ENCODE measurements at places on chromosomes 5 and 9.
A peak's percentile ranks its signal among the peaks of the same experiment; 100 is the strongest.

GRCh38 chr5:157821822-157822622, 36.9 kb downstream of the CLINT1 start:
- no peak for DNase-seq

DNA sequence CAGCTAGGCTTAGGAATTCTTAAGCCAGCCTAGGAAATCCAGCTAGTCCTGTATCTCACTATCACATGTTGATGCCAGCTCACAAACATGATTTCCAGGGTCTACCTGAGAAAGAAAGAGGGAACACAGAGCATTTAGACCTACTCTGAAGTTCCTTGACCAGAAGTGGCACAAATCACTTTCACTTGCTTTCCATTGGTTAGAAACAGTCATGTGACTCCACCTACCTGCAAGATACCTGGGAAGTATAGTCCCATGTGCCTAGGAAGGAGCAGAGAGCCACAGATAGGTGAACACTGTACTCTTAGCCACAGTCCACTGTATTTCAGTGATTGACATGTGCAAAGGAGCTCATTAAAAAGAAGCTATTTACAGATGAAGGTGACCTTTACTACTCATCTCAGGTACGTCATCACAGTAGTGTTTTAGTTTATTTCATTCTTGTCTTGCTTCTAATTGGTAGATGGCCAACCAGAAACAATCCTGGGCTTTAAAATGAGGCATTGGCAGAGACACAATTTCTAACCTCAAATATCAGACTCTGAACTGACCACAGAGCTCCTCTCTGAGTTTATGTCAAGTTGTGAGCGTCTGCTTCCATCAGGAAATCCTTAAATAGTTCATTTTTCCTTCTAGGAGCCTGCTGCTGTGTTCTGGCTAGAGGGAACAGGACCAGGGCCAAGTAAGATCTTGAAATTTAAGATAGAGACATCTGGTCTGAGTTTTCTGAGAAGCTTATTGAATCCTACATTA, 340.7 kb downstream of the TLE4 start:
- no peak for DNase-seq

GRCh38 chr5:41891066-41891707, 13.0 kb upstream of the RIMOC1 start:
- DNase-seq, result no peak

- DNase-seq, result no peak
Measured at GRCh38 chr9:2029666-2030170, 14.6 kb downstream of the SMARCA2 start.

GRCh38 chr9:1337169-1337568, 287.0 kb downstream of the DMRT2 start:
- no peak for DNase-seq

DNA sequence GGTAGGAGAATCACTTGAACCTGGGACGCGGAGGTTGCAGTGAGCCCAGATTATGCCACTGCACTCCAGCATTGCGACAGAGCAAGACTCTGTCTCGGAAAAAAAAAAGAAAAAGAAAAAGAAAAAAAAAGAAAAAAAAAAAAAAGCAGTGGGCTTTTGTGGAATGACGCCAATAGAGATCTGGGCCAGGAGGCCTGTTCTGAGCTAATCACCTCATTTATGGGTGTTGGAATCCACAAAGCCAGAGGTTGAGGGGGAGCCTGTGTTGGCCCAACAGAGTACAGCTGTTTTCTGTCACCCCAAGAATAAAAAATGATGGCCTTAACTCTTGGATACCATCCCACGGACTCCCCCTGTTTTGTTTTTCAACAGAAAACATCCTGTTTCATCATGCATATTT, 18.5 kb downstream of the OSTF1 start:
- no peak for DNase-seq

DNA sequence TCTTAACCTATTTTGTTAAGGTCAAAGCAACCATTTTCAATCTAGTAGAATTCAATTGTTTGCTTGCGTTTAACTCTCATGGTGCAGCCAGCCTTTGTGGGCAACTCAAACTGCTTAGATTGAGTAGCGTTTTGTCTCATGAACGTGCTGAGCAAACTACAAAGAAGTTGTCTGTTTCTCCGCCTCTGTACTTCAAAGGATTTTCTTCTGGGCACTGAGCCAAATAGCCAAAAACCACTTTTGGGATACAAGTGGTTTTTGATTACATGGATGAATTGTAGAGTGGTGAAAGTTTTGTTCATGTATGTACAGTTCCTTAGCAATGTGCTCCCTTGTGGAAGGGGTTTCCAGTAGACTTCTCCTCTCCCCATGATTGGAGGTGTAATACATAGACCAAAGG, 122.9 kb downstream of the CFAP90 start:
- no peak for DNase-seq

DNA sequence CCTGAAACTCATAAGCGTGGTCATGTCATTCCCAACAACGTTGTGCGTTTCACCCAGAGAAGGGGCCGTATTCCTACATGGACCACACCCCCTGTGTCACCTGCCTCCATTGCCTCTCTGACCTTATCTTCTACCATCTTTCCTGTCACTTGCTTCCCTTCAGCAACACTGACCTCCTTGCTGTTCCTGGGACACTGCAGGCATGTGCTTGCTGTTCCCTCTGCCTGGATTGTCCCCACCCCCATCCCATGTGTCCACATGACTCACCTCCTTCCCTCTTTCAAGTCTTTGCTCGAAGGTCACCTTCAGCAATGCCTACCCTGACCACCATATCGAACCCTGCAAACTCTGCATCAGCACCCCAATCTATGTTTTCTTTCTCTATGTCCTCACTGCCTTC, 133.2 kb upstream of the ZNF618 start:
- DNase-seq, result no peak

DNA sequence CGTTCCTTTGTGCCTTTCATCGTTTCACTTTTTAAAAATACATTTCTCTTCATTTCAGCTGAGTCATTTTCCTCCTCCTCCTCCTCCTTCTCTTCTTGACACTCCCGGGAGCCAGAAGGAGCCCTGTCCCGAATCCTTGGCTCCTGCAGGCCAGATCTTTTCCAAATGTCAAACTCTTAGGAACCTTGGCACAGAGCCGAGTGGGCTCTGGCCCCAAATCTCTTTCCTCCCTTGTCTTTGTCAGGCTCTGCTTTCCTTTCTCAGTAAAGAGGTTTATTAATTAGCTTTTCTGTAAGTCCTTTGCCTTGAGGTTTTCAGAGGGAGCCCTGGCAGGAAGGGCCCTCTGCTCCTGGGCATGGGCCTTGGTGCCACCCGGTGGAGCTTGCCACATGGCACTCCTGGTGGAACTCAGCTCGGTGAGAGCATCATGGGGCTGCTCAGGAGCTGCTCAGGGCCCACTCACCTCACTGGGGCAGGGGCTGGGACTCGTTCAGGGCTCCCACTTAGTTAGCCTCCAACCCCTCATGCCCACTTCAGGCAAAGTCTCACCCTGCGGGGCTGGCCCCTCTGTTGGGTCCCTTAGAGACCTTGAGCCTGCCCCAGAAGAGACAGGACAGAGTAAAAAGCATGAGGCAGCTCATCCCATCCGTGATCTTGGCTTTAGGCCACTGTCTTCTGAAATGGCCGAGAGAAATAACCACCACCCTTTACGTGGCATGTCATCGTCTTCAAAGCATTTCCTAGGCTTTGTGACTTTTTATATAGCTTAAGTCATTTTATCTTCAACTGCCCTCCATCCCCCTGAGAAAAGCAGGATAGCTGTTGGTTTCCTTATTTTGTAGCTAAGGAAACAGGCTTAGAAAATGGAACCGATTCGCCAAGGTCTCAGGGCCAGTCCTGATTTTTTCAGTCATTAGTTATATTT, 17.1 kb downstream of the STC2 start:
- no peak for DNase-seq

GRCh38 chr5:133866160-133866902, 102.1 kb downstream of the C5orf15 start:
- peak; percentile 87 for DNase-seq

- no peak for DNase-seq
Measured at GRCh38 chr5:57243286-57244137, 69.7 kb downstream of the GPBP1 start.

DNA sequence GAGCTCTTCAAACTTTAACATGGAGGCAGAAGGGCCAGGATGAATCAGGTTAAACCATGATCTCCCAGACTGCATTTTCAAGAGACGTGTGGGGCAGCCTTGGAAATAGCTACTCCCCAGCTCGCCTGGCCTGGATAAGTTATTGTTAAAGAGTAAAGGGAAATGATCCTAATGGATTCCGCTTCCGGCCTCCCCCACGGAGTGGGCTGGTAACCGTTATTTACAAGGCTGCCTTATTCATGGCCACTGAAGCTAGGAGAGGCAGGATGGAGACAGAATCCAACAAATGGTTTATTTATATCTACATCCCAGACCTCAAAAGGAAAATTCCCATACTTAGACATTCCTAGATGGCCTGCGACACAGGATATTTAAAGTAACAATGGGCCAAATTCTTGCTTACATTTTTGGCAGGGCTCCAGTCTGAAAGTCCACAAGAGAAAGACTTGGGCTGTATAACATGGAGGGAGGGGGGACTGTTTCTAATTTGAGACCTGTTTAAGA, 27.9 kb downstream of the SPRY4 start:
- no peak for DNase-seq

- no peak for DNase-seq
Measured at GRCh38 chr9:132485393-132485792, 75.4 kb downstream of the CFAP77 start.

DNA sequence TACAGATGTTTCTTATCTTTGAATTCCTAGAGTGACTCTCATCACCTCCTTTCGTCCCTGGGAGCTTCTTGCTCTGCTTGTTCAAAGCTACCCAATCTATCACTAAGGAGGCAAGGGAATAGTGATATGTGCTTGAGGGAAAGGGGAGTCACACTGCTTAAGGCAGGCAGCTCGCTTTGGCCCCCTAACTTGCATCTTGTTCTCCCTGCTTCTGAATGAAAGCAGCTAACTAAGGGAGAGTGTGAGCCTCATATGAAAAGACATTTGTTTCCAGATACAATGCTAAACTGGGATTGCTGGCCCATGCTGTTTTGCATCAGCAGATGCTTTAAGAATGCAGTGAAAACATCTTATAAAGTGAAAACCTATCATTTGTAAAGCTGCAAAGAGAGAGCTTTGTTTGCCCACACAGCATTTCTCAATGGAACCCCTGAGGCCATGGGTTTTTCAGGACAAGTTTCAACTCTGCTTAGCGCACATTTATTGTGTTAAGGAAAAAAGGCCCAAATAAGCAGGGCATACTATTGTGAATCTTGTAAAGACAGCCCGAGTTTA, 367.9 kb upstream of the ADAMTSL1 start:
- DNase-seq, result no peak

DNA sequence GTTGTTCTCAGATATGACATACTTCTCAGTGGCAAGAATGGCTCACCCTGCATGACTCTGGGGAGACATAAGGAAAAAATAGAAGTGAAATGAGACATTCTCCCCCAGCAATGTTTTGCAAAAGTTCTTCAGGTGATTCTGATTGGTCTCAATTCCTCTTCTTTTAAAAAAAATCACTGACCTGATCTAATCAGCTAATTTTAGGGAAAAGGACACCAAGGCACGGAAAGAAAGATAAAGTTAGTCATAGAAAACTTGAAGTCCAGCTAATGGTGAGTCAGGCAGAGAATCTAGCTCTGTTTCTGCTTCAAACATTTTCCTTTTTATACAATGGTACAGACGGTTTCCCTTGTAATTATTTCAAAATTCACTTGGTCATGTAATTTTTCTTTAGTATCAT, 1018.9 kb upstream of the ARRDC3 start:
- DNase-seq, result no peak

GRCh38 chr5:24353016-24353415, 291.8 kb downstream of the CDH10 start:
- DNase-seq, result no peak

GRCh38 chr9:69190863-69191181, 16.7 kb downstream of the TJP2 start:
- no peak for DNase-seq

- no peak for DNase-seq
Measured at GRCh38 chr9:136430588-136431234, 8.9 kb downstream of the INPP5E start.

DNA sequence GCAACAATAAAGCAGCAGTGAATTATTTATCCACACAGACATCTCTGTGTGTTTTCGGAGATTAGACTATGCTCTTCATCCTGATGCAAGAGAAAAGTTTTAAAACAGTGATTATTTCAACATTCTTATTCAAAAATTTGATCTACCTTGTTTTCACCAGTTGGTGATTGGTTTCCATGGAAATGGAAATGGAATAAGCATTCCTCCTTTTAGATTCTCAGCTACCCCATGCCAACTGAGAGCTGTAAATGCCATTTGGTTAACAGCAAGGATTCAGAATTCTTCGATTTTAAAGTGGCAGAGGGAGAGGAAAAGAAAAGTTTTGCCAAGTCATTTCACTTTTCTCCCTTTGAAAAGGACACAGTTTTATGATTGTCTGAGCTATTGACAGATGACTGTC, 154.7 kb downstream of the PCSK5 start:
- no peak for DNase-seq

GRCh38 chr9:16099732-16100536, 547.1 kb downstream of the CCDC171 start:
- no peak for DNase-seq

DNA sequence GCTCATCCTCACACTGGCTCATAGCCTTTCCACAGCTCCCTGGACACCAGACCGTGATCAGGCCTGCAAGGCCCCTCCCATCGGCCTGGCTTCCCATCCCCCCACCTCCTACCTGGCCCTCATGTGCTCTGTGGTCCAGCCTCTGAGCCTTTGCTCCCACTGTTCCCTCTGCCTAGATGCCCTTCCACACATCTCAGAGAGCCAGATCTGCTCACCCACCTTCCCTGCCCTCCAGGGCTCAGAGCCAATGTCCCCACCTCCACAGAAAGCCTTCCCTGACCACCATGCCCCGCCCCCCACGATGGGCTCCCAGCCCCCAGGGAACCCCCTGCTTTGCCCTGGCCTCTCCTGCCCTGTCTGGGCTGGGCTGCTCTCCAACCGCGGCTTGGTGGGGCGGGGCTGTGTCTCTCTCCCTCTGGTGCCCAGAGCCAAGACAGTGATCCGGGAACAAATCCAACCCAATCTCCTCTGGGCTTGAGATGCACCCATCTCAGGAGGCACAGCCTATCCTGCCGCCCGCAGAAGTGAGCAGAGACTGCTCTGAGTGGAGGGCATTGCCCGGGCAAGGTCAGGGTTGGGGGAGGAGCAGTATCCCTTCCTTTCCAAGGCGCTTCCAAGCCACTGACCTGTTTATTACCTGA, 1.6 kb downstream of the NINJ1 start:
- DNase-seq, result no peak

- DNase-seq, result no peak
Measured at GRCh38 chr9:90124961-90125360, 517.7 kb downstream of the DIRAS2 start.

Measured in Karpas-422 (cell line).